EH (cell line): ENCODE measurements at places on chromosomes 2 and 18.
A peak's percentile ranks its signal among the peaks of the same experiment; 100 is the strongest.

DNA sequence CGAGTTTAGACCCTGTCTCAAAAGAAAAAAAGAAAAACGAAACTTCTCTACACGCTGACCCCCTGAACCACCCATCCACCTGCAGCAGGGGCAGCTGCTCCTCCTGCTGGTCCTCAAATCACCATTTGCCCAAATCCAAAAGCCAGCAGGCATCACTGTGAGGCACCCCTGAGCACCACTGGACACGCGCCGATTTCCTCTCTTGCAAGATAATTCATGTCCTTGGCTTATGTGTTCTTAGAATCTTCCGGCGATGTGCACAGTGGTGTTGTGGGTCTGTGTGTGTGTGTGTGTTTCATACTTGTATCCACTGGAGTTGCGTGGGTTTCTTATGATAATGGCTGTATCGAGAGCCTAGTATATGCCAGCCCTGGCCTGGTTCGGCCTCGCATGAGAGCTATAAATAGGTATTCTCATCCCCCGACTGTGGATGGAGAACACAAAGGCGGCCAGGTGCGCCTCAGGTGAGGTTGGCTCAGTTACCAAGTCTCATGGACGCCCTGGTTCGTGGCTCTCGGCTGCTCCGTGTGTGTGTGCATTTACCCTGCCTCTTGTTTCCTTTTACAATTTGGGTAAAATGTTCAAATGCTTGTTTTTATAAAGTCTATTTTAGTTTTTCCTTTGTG lies 235.5 kb downstream of the HDAC4 start:
- DNase-seq, result no peak

DNA sequence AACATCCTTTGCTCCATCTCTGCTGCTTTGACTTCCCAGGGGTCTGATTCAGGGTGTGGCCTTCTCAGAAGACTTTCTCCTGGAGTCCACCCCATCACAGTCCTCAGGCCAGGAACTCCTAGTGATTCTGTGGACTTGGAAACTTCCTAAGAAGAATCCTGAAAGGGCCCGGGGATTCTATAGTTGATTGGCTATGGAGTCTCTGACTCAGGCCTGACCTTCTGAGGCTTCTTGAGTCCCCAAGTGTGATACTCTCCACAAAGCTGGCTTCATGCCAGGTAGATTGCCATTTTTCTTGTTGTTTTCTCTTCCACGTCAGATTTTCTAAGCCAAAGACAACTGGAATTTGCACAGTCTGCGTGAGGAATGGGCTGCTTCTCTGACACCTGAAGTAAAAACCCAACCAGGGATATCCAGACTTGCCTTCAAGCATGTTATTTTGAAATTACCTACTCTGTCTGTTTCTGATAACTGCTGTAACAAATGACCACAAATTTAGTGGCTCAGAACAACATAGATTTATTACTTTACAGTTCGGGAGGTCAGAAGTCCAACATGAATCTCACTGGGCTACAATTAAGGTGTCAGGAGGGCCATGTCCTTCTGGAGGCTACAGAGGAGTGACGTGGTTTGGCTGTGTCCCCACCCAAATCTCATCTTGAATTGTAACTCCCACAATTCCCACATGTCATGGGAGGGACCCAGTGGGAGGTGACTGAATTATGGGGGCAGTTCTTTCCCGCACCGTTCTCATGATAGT lies 69.3 kb downstream of the ALPK2 start:
- DNase-seq, result peak; percentile 55

- DNase-seq, result no peak
These were observed 182.3 kb upstream of the ST6GAL2 start for GRCh38 chr2:107068069-107068916.

DNA sequence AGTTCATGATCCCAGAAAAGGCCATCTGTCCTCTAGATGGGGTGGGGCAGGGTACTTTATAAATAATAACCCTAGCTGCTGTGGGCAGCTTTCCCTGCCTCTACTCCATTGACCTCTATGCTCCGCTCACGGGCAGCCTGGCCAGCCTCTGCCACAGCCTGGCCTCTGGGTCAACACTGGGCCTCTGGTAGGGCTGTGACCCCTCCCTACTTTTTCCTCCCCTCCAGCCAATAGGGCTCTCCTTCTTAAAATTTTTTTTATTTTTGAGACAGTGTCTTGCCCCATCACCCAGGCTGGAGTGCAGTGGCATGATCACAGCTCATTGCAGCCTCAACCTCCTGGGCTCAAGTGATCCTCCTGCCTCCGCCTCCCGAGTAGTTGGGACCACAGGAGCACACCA lies 4.1 kb upstream of the GAREM2 start:
- no peak for DNase-seq

- no peak for DNase-seq
These were observed 18.6 kb upstream of the TXNDC2 start for GRCh38 chr18:9867071-9867594.

DNA sequence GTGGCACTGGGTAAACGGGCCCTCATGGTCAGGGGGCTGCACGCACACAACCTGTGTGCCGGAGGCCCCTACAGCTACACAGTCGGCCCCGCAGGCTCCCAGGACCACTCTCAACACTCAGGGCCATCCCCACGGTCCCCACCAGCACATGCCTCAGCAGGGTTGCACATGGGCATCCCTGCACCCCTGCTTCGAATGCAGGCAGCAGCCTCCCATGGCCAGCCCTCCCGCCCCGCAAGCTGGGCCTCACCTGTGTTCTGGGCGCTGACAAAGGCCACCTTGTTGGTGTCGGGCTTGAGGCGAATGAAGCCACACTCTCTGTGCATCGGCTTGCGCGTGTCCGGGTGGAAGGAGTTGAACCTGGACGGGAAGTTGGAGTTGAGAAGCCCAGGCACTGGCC lies 34.2 kb downstream of the THAP4 start:
- DNase-seq, result no peak
